ENCODE measurements at places on chromosomes 4 and X.

DNA sequence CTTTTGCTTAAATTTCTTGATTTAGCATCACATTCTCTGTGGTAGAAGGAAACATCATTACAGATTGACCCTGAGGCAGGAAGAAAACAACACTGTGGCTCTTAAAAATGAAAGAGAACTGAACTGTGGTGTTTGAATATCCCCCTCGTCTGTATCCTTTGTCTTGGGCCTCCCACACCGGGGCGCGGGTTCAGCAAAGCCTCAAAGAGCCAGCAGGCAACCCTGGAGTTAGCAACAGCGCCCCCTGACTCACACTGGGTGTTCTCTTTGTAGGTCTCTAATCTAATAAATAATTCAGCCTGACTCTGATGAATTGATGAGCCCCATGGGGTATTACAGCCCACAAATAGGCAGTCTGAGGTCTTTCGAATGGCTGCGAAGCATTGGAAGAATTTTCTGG lies 46.1 kb upstream of the CTSO start:
- no peak for DNase-seq

DNA sequence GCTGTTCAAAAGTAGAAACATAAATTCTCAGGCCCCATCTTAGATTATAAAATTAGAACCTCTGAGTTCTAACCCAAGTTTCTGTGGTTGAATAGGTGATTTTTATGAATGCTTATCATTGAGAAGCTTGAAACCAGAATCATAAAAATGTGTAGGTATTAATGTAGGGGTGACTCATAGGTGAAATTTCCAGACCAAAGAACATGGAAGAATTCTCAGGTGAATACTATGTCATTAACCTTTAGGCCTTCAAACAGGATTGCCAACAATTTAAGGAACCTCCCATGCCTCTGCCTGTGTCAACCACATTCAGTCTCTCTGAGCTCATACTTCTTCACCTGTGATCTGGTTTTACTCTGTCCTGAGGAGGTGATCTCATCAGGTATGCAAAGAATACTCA lies 177.8 kb downstream of the NPFFR2 start:
- DNase-seq = no peak

DNA sequence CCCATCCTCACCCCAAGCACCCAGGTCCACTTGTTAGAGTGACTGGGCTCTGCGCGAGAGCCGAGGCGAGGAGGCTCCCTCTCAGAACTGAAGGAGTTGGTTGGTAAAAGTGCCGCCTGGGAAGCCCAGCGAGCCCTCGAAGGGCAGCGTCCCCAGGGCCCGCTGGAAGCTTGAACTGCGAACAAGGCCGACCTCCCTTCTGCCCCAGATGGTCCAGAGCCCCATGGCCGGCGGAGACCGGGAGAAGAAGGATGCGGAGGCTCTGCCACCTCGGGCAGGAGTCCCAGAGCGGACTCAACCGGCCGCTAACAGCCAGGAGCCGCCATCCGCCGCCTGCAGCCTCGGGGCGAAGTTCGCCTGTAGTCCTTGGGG lies 116.3 kb upstream of the TEX13C start:
- no peak for DNase-seq

GRCh38 chr4:100948911-100949310 lies 398.4 kb downstream of the PPP3CA start:
- DNase-seq = no peak

DNA sequence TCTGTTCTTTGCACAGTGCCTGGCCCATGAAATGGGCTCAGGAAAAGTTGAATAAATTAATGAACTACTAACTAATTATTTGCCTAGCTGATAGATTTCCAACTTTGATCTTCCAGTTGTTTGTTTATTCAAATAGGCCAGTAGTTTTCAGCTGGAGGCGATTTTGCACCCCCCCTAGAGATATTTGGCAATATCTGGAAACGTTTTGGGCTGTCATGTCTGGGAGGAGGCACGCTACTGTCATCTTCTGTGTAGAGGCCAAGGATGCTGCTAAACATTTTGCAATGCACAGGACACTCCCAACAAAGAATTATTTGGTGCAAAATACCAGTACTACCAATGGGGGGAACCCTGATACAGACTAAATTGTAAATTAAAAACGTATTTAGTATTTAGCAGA lies 81.9 kb downstream of the VCX2 start:
- no peak for DNase-seq

DNA sequence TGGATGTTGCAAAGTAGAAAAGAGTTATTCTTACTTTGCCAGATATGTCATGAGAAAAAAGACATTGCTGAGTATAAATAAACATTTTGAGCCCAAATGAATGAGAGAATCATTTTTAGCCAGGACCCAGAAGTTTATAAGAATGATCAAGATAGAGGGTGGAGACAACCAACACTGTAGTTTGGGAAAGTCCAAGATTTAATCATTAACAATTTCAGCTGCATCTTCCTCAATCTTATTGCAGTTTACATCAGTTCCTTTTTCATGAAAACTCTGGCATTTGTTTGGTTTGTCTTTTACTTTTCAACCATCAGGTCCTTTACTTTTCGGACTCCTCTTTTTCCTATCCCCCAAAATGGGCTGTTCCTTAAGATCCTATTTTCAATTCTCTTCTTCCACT lies 645.9 kb downstream of the ANKRD50 start:
- no peak for DNase-seq

GRCh38 chr4:116427666-116428065 lies 657.7 kb downstream of the TRAM1L1 start:
- no peak for DNase-seq

- DNase-seq = no peak
Measured at GRCh38 chr4:154490234-154490582, 1.4 kb downstream of the DCHS2 start.

GRCh38 chr4:108165586-108165985 lies 3.1 kb downstream of the LEF1 start:
- no peak for DNase-seq

- DNase-seq = no peak
Measured at GRCh38 chr4:59945277-59945676, 1254.8 kb upstream of the ADGRL3 start.

DNA sequence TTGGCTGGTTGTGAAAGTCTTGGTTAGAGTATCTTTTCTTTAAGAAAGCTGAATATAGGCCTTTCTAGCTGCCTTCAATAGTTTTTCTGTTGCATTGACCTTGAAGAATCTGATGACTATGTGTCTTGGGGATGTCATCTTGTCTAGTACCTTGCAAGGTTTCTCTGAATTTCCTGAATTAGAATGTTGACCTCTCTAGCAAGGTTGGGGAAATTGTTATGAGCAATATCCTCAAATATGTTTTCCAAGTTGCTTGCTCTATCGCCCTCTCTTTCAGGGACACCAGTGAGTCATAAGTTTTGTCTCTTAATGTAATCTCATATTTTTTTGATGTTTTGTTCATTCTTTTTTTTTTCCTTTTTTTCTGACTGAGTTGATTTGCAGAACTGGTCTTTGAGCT lies 194.7 kb downstream of the RAB28 start:
- DNase-seq = no peak

DNA sequence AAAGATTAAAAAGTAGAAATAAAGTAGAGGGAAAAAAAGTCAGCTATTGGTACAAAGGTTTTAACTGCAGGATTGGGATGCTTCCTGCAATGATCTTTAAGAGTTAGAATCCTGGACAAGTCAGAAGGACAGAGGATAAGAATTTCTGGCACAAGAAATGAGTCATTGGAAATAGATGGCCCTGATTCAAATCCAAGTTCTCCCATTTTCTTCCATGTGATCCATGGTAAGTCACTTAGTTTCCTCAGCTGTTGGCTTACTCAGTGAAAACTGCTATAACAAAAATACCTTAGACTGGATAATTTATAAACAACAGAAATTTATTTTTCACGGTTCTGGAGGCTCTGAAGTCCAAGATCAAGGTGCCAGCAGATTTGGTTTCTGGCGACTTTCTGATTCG lies 13.3 kb upstream of the TBC1D19 start:
- DNase-seq = no peak

- no peak for DNase-seq
Measured at GRCh38 chr4:166153548-166153947, 280.5 kb downstream of the TLL1 start.

GRCh38 chrX:125094901-125095300 lies 224.8 kb upstream of the TEX13C start:
- DNase-seq = no peak

Measured in dorsolateral prefrontal cortex (tissue), 122 donors.